Stimulated activated CD8-positive, alpha-beta memory T cell treated with anti-CD3 and anti-CD28 coated beads, Interleukin-12 subunit alpha, Interleukin-12 subunit beta, amount 100 ng/mL, for 4 hours (primary cell): ENCODE measurements at places on chromosomes 3 and 15.

- DNase-seq = no peak
Measured at GRCh38 chr15:57216288-57216687, 160.0 kb upstream of the CGNL1 start.

GRCh38 chr3:48372377-48372770 is 355 bp downstream of the FBXW12 start:
- no peak for DNase-seq

GRCh38 chr3:30003741-30004140 is 602.7 kb upstream of the TGFBR2 start:
- DNase-seq = no peak

GRCh38 chr15:36888011-36888992 is 212.0 kb downstream of the MEIS2 start:
- no peak for DNase-seq

DNA sequence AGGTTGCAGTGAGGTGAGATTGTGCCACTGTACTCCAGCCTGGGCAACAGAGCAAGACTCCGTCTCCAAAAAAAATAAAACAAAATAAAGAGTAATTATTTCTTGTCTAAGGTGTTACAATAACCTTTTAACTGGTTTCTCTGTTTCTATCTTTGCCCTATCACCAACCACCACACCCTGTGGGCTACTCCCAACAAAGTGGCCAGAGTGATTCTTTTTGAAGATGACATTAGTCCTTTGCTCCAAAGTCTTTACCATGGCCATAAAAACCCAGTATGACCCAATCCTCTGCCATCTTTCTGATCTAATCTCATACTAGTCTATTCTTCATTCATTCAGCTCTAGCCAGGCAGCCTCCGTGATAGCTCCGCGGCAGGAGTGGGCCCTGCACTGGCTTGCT is 62.8 kb downstream of the RFX7 start:
- no peak for DNase-seq

GRCh38 chr15:89745131-89745530 is 5.9 kb downstream of the MESP1 start:
- DNase-seq = no peak

DNA sequence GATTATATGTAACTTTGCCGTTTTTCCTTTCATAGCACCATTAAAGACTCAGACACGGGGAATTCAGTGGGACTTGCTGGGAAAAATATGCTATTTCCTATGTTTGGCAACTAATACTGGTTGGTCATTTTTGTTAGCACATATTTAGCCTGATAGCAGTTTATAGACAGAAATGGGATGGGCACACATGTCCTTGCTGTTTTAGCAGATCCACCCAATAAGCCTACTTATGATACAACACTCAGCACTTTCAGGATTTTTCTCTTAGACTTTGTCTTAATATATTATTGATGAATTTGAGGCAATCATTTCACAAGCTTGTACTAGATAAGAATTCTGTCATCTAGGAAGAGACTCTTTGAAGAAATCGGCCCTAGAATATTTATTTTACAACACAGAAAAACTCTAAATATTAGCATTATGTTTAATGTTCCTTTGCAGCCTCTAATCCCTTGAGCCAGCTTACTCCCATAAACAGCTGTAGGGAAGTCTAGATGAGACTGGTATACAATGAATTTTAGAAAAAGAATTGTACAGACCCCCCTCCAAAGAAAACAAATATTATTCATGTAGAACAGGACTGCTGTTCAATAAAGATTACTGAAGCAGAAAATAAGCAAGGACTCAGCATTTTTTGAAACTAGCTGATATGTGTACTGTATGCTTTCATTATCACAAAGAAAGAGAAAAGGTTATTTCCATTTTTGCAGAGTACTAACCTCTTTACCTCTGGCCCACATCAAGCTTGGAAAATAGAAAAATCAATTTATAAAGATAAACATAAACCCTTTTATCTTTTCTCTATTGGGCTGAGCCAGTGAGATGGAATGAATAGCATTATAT is 656.8 kb upstream of the SGO1 start:
- DNase-seq = no peak

- peak; percentile 63 for DNase-seq
Measured at GRCh38 chr3:150409512-150410310, 1.6 kb downstream of the TSC22D2 start.

DNA sequence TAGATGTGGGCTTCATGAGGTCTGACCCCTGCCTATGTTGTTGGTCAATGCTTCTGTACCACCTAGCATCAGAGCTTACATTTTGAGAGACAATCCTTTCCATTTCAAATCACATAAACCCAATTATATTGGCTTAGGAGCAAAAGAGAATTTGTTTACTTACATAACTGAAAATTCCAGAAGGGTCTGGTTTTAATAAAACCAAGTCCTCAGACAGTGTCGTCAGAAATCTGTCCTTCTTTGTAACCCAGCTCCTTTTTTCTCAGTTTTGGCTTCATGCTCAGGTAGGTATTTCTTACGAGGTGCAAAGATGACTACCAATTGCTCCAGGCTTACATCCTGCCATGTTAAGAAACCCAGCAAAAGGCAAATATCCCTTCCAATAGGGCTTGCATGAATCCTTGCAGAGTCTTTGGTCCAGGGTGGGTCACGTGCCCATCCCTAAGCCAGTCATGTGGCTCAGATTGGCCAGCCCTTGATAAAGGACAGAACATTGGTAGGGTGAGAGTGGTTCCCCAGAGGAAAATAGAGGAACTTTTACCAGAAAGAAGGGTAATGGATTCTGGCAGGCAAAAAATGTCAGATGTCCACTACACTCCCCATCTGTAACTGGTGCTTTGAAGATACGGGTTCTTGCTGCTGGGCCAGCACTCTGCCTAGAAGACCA is 50.2 kb upstream of the VILL start:
- no peak for DNase-seq

GRCh38 chr3:45487508-45487907 is 99.1 kb downstream of the LARS2 start:
- DNase-seq = no peak

GRCh38 chr3:137789236-137789635 is 25.1 kb downstream of the SOX14 start:
- DNase-seq = no peak

GRCh38 chr3:17910922-17911321 is 168.5 kb upstream of the TBC1D5 start:
- no peak for DNase-seq

- DNase-seq = no peak
Measured at GRCh38 chr3:181369637-181370036, 342.1 kb upstream of the SOX2 start.

DNA sequence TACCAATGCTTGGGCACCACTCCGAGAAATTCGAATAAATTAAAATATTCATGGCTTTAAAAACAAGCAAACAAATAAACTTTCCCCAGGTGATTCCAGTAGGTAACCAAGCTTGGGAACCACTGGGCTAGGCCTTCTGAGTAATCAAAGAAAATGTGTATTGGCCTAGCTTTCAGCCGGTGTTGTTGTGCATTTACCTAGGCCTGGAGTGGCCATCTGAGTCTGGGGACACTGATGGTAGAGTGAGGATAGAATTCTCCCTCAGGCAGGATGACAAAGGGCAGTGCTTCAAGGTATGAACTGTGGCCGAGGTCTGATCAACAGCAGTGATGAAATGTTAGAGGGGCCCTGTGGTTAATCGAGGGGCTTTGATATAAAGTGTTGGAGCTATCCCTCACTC is 440.5 kb downstream of the EPHB1 start:
- no peak for DNase-seq

- no peak for DNase-seq
Measured at GRCh38 chr3:9808345-9809037, 1.6 kb upstream of the TTLL3 start.

DNA sequence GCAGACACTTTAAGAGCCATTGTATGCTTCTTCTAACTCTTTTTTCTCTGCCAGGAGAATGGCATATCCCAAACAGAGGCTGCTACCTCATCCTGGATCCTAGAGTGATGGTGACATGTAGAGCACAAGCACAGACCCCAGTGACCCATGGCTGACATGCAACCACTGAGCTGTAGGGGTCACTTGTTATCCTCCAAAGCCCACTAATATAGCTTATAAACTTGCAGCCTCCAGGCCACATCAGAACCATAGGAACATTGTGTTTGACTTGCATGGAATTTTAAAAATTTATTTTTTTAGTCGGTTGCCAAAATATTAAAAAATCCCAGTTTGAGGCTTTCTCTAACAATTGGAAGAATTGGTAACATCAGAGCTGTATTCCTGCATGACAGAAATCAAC is 283.0 kb upstream of the WNT5A start:
- DNase-seq = no peak

- no peak for DNase-seq
Measured at GRCh38 chr3:2513986-2514385, 415.3 kb downstream of the CNTN4 start.

- DNase-seq = no peak
Measured at GRCh38 chr3:141152801-141153678, 78.6 kb upstream of the PXYLP1 start.

DNA sequence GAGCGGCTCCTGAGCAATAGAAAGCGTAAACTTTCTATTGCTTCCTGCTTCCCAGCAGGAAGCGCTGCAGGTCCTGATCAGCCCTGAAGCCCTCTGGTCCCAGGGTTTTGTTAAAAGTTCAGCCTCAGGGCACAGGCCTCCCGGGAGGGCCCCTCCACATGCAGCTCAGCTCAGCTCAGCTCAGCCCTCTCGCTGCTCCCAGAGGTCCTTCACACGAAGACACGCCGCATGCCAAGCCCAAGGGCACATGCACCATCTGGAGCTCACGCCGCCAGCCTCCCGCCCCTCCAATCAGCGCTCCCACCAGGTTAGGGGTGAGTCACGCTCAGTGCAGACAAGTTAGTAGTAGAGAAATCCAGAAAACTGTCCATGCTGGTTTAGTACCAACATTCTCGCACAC is 12.7 kb downstream of the TKT start:
- no peak for DNase-seq

- no peak for DNase-seq
Measured at GRCh38 chr15:73901126-73901810, 25.0 kb upstream of the LOXL1 start.

DNA sequence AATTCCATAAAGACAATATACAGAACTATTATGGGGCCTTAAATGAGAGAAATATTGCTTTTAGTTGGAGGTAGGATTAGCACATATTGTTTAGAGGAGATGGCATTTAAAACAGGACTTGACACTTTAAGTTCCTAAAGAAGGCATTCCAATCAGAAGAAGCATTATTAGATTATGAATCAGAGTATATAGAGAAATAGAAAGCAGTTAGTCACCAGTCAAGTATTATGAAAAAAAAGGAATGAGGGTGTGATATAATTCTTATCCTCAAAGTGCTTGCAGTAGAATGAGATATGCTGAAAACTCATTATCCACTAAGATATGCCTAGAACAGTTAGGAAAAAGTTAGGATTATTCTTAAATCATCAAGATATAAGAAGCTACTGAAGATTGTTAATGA is 456.2 kb downstream of the ZNF385D start:
- no peak for DNase-seq

DNA sequence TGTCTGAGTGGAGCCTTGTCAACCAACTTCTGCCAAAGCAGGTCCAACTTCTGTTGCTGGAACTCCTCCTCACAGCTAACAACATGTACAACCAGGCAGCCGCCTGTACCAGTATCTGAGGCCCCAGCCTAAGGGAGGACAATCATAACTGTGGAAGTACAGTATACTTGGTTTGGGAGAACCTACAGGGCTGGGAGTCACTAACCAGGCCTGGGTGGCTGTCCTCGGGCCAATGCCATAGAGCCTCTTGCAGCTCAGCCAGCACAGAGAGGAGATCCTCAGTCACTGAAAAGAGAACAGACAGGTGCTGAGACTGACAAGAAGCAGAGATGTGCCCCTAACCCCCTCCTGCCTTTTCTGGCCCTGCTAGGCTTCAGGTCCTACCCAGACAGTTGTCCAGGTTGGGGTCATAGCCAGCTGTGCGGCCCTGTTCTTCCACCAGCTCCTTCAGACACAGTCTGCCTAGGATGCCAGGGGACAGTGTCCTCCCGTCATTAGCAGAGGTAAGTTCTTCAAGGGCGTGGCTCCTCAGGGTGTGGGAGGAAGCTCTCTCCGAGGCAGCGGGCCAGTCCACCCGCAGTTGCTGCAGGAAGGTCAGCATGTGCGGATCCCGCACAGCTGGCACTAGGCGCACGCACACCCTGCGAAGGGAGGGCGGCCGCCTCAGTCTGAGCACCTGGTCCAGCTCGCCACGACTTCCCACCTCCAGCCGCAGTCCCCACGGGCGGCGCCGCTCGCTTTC is 980 bp downstream of the DALRD3 start:
- no peak for DNase-seq

- DNase-seq = no peak
Measured at GRCh38 chr15:52706091-52706490, 26.9 kb upstream of the ATOSA start.

DNA sequence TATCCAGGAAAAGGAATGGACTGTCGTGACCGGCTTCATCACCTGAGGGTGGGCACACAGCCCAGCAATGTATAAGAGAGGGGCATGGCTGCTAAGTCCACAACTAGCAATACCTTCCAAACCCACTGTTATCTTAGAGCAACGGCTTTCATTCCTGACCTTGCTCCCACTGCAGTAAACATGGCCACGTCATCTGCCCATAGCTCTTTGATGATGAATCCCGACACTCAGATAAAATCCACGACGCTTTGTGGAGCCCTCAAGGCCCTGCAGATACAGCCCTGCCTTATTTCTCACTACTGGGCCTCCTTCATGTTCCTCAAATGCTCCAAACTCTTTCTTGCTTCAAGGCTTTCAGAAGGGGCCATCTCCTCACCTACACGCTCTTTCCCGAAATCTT is 114.0 kb downstream of the ADAMTS17 start:
- DNase-seq = no peak

DNA sequence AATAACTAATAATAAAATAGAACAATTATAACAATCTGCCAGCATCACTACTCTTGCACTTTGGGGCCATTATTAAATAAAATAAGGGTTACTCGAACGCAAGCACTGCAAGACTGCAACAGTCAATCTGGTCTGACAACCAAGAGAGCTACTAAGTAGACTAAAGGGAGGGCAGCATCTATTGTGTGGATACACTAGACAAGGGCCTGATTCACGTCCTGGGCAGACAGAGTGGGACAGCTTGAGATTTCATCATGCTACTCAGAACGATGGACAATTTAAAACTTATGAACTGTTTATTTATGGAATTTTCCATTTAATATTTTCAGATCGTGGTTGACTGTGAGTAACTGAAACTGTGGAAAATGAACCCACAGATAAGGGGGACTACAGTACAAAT is 39.5 kb downstream of the TNIK start:
- no peak for DNase-seq

DNA sequence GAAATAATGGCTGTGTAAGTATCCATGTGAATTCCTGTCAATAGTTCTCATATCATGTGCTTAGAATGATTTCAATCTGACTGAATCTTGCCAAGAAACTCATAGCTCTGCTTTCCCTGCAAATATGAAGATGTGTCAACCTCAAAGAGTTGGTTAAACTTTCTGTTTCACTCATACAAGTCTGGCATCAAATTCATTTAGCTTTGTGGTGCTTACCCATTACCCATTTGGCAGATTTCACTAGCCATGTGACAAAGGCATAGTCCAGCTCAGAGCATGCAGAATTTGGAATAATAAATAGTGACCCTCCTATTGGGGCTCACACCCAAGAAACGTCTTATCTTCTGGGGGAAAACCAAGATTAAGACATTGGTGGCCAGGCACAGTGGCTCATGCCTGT is 256.6 kb upstream of the TPRG1 start:
- no peak for DNase-seq
